C1 segment of cervical spinal cord (tissue), 14 donors: ENCODE measurements at places on chromosomes 5 and 9.

- no peak for DNase-seq
These were observed 115.5 kb downstream of the PTTG1 start for GRCh38 chr5:160537116-160537515.

- DNase-seq, result no peak
These were observed 101.4 kb downstream of the RALGPS1 start for GRCh38 chr9:127015921-127016512.

GRCh38 chr5:96157077-96157780 is 195.6 kb upstream of the ELL2 start:
- no peak for DNase-seq

DNA sequence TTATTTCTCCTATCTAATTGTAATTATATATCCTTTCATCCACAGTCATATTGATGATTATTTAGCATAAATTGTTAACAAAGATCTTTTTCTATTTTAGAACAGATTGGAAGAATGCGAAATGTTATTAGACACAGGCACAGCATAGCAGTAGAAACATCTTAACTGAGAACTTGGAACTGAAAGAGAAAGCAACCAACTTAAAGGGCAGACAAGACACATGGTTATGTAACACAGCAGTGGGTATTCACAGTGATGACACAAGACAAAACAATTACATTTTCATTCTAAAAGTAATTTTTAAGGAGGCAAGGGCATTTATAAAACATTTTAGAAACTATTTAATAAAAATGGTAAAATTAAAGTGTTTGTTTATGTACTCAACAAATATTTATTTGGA is 57.7 kb upstream of the MEF2C start:
- no peak for DNase-seq

- no peak for DNase-seq
These were observed 311.6 kb upstream of the PRR16 start for GRCh38 chr5:120152472-120152871.

DNA sequence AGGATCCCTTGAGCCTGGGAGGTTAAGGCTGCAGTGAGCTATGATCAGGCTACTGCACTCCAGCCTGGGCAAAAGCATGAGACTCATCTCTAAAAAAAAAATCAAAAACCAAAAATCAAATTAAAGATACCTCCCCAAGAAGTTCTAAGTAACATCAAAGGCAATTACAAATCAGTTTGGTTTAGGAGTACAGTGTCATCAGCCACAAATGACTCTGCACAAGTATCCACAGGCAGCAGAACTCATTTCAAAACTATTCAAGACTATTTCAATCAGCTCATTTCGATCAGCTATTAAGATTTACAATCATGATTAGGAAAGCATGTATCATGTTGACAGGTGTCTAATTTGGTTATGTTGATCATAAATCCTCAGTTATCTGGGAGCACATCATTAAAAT is 19.1 kb downstream of the TRMO start:
- DNase-seq, result no peak
